ENCODE measurements at places on chromosomes 5 and 9. TPM values are rescaled to one million over a fixed set of nuclear protein-coding genes. Genes with fewer than 3 reads are reported as not detected.

GRCh38 chr5:174735498-174736330, 11.3 kb downstream of the MSX2 start:
- H3K4me1 ChIP-seq = peaks cover 2% of the 10 kb centered on the region
- H3K4me3 ChIP-seq = peak overlapping the region; percentile 84
- H3K36me3 ChIP-seq = no peaks in the 10 kb centered on the region

- H3K27me3 ChIP-seq = peaks cover 83% of the 10 kb centered on the region
- H3K36me3 ChIP-seq = 0 out of 3 replicates have a peak, but pooled peaks cover 2% of the 10 kb centered on the region
- peaks cover 2% of the 10 kb centered on the region for H3K4me1 ChIP-seq
- H3K4me3 ChIP-seq = peak overlapping the region; percentile 84
Measured at GRCh38 chr5:135488727-135489465, 36.7 kb upstream of the TIFAB start.

GRCh38 chr5:155189981-155190380, 176.4 kb downstream of the KIF4B start:
- no peaks in the 10 kb centered on the region for H3K36me3 ChIP-seq
- DNase-seq = no peak
- no peak overlapping the region for H3K4me3 ChIP-seq

GRCh38 chr5:81214848-81215247, 18.3 kb upstream of the CKMT2 start:
- no peak overlapping the region for H3K4me3 ChIP-seq
- H3K27ac ChIP-seq = no peak overlapping the region
- no peaks in the 10 kb centered on the region for H3K36me3 ChIP-seq
- H3K27me3 ChIP-seq = no peaks in the 10 kb centered on the region

- no peaks in the 10 kb centered on the region for H3K36me3 ChIP-seq
- no peak overlapping the region for H3K4me3 ChIP-seq
- H3K4me1 ChIP-seq = peaks cover 4% of the 10 kb centered on the region
- no peak for DNase-seq
Measured at GRCh38 chr5:136420168-136420898, 55.0 kb upstream of the TRPC7 start.

- no peak overlapping the region for H3K27ac ChIP-seq
- no peak overlapping the region for H3K4me3 ChIP-seq
- H3K36me3 ChIP-seq = no peaks in the 10 kb centered on the region
Measured at GRCh38 chr9:4756420-4756819, 15.4 kb upstream of the AK3 start.

DNA sequence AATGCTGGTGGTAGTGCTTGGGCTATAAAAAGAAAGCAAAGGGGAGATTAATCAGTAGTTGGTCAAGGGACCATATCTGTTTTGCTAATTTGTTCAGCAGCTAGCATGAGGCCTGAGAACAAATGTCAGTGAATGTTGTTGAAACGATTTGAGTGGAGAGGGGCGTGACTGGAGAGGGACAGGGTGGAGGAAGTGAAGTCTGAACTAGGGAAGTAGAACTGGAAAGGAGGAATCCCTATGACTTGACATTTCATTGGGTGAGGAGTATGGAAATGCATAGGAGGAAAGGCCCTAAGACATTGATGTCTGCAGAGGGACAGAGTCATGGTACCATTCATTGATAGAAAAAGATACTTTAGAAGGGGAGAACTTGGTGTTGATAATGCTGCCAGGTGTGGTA, 19.7 kb downstream of the TLE4 start:
- H3K27me3 ChIP-seq = no peaks in the 10 kb centered on the region
- no peak overlapping the region for H3K27ac ChIP-seq
- H3K4me1 ChIP-seq = no peaks in the 10 kb centered on the region
- H3K36me3 ChIP-seq = peaks cover 7% of the 10 kb centered on the region
- no peak overlapping the region for H3K4me3 ChIP-seq
- DNase-seq = no peak

GRCh38 chr5:145449794-145450193, 385.3 kb downstream of the PRELID2 start:
- no peaks in the 10 kb centered on the region for H3K4me1 ChIP-seq
- no peaks in the 10 kb centered on the region for H3K36me3 ChIP-seq
- H3K27ac ChIP-seq = no peak overlapping the region
- no peaks in the 10 kb centered on the region for H3K27me3 ChIP-seq
- no peak for DNase-seq

DNA sequence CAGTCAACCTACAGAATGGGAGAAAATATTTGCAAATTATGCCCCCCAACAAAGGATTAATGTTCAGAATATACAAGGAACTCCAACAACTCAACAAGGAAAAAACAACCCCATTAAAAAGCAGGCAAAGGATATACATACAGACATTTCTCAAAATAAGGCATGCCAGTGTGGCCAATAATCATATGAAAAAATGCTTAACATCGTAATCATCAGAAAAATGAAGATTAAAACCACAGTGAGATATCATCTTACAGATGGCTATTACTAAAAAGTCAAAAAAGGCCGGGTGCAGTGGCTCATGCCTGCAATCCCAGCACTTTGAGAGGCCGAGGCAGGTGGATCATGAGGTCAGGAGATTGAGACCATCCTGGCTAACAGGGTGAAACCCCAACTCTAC, 103.2 kb downstream of the KLHL3 start:
- DNase-seq = no peak
- no peak overlapping the region for H3K27ac ChIP-seq
- peaks cover 11% of the 10 kb centered on the region for H3K36me3 ChIP-seq
- H3K4me1 ChIP-seq = no peaks in the 10 kb centered on the region
- no peak overlapping the region for H3K4me3 ChIP-seq

GRCh38 chr9:132641216-132641615, 28.6 kb downstream of the DDX31 start:
- no peaks in the 10 kb centered on the region for H3K4me1 ChIP-seq
- no peak overlapping the region for H3K4me3 ChIP-seq
- no peak for DNase-seq
- no peak overlapping the region for H3K27ac ChIP-seq
- no peaks in the 10 kb centered on the region for H3K27me3 ChIP-seq

- peaks cover 15% of the 10 kb centered on the region for H3K4me1 ChIP-seq
- H3K27me3 ChIP-seq = no peaks in the 10 kb centered on the region
- H3K4me3 ChIP-seq = no peak overlapping the region
- no peak overlapping the region for H3K27ac ChIP-seq
- peaks cover 8% of the 10 kb centered on the region for H3K36me3 ChIP-seq
- no peak for DNase-seq
Measured at GRCh38 chr5:146560205-146560812, 44.3 kb upstream of the GPR151 start.

DNA sequence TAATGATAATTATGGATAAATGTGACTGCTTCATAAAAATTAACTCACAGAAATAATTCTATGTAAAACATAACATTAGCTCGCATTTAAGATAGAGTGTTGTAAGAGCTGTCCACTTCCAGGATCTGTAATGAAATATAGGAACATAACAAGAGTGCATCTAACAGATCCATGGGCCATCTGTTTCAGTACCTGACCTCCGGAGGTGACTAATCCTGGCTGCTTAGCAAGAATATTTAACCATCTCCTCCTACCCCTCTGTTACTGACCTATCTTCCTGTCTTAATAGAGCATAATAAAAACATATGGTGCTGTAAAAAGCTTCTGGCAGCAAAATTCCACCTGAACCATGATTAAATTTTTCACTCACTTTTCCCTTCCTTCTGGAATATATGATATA, 7.1 kb downstream of the PLCXD3 start:
- H3K4me3 ChIP-seq = no peak overlapping the region
- no peak overlapping the region for H3K27ac ChIP-seq
- no peaks in the 10 kb centered on the region for H3K27me3 ChIP-seq
- H3K36me3 ChIP-seq = no peaks in the 10 kb centered on the region
- no peaks in the 10 kb centered on the region for H3K4me1 ChIP-seq

GRCh38 chr5:123097871-123098735, 9.1 kb downstream of the PRDM6 start:
- no peak overlapping the region for H3K27ac ChIP-seq
- peak overlapping the region; percentile 78 for H3K4me3 ChIP-seq
- peaks cover 74% of the 10 kb centered on the region for H3K27me3 ChIP-seq
- no peaks in the 10 kb centered on the region for H3K36me3 ChIP-seq

DNA sequence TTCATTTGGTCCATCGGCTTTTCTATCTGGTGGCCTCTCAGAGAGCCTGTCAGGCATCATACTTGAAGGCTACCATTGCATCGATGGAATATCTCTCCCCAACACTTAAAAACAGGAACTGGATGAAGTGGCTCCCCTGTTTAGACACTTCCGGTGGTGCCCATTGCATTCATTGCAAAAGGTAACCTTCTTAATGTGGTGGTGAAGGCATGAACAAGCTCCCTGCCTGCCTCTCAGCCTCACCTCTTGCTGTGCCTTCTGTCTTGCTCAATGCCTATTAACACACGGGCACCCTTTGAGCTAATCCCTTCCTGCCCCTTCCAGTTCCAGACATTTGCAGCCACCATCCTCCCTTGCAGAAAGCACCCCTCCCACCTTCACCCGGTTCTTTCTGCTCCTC, 233.1 kb upstream of the MSX2 start:
- DNase-seq = no peak
- H3K4me3 ChIP-seq = no peak overlapping the region
- H3K27me3 ChIP-seq = no peaks in the 10 kb centered on the region
- no peak overlapping the region for H3K27ac ChIP-seq

DNA sequence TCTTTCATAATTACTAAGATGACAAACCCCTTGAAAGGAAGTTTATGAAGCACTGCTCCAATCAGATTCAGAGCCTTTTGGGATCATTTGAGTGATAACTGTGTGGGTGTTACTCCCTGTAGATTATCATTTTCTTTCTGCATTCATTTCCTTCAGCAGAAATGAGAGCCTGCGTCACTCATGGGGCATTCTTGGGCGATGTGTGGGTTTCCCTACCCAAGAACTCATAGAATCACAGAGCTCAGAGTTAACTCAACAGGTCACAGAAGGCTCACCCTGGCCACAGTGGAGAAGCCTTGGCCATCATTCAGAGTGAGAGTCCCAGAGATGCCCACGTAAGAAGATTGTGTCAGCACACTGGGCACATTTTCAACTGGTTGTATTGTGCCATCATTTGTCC, 401.9 kb downstream of the TLE4 start:
- H3K4me3 ChIP-seq = no peak overlapping the region
- H3K36me3 ChIP-seq = no peaks in the 10 kb centered on the region
- H3K4me1 ChIP-seq = peaks cover 4% of the 10 kb centered on the region
- no peaks in the 10 kb centered on the region for H3K27me3 ChIP-seq

- H3K4me3 ChIP-seq = no peak overlapping the region
- no peak overlapping the region for H3K27ac ChIP-seq
- H3K4me1 ChIP-seq = peaks cover 10% of the 10 kb centered on the region
- H3K27me3 ChIP-seq = no peaks in the 10 kb centered on the region
- no peak for DNase-seq
Measured at GRCh38 chr9:131672451-131672850, 67.4 kb downstream of the RAPGEF1 start.

GRCh38 chr5:123285122-123286023, 137.8 kb downstream of the CEP120 start:
- H3K27ac ChIP-seq = no peak overlapping the region
- no peaks in the 10 kb centered on the region for H3K36me3 ChIP-seq
- peak; percentile 35 for DNase-seq
- no peaks in the 10 kb centered on the region for H3K27me3 ChIP-seq

GRCh38 chr9:121340676-121341392, 29.2 kb downstream of the STOM start:
- H3K27ac ChIP-seq = no peak overlapping the region
- no peaks in the 10 kb centered on the region for H3K4me1 ChIP-seq
- H3K27me3 ChIP-seq = no peaks in the 10 kb centered on the region
- no peak for DNase-seq

DNA sequence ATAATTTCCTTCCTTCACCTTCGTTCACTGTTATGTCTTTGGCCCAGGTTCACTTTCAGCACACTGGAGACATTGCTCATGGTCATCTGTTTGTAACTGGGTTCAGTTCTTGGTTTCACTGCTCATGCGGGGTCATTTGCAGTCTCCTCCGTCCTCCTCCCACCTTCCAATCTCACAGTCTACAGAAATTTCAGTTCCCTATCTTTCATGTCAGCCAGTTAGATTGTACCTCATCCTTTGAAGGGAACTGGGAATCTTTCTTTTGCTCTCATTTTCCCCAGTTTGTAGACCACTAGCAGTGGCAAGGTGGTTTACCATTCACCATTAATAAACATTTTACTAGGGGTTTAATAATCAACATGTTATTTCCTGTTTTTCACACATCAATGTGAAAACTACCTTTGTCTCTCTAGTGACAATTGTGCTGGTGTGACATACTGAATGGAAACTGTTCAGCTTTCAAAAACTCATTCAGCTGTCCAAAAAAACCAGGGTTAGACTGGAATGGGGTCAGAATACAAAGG, 100.9 kb upstream of the IL6ST start:
- DNase-seq = no peak
- no peak overlapping the region for H3K4me3 ChIP-seq
- no peak overlapping the region for H3K27ac ChIP-seq
- H3K27me3 ChIP-seq = no peaks in the 10 kb centered on the region
- no peaks in the 10 kb centered on the region for H3K4me1 ChIP-seq

DNA sequence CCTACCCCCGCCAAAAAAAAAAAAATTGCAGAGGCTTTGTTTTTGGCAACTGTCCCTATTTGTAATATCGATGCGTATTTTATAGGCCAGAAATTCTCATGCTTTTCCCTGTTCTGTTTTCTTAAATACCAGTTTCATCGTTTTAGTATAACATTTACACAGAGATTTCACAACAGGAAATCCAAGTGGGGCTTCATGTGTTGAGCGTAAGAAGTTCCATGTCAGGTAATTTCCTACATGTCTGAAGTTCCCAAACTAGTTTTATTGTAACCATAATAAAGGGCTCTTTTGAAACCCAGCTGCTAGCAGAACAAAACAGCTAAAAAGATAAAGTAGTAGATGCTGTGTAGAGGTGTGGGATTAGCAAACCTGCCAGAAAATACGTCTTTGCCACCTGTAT, 4.2 kb downstream of the SMC5 start:
- DNase-seq = no peak
- no peaks in the 10 kb centered on the region for H3K4me1 ChIP-seq
- peaks cover 27% of the 10 kb centered on the region for H3K36me3 ChIP-seq
- no peak overlapping the region for H3K4me3 ChIP-seq

GRCh38 chr9:29214690-29215253, 1641.5 kb upstream of the C9orf72 start:
- peak; percentile 43 for DNase-seq
- H3K36me3 ChIP-seq = no peaks in the 10 kb centered on the region
- H3K4me3 ChIP-seq = peak overlapping the region; percentile 95
- H3K4me1 ChIP-seq = 0 out of 2 replicates have a peak, but pooled peaks cover 1% of the 10 kb centered on the region
- H3K27ac ChIP-seq = no peak overlapping the region
- H3K27me3 ChIP-seq = peaks cover 5% of the 10 kb centered on the region

- no peak overlapping the region for H3K27ac ChIP-seq
- DNase-seq = peak; percentile 10
- peaks cover 2% of the 10 kb centered on the region for H3K36me3 ChIP-seq
- no peaks in the 10 kb centered on the region for H3K4me1 ChIP-seq
Measured at GRCh38 chr9:114280636-114281472, 42.0 kb upstream of the ORM1 start.

- H3K4me1 ChIP-seq = no peaks in the 10 kb centered on the region
- H3K27ac ChIP-seq = no peak overlapping the region
- no peak for DNase-seq
- H3K4me3 ChIP-seq = no peak overlapping the region
- H3K36me3 ChIP-seq = peaks cover 17% of the 10 kb centered on the region
- no peaks in the 10 kb centered on the region for H3K27me3 ChIP-seq
Measured at GRCh38 chr5:96743065-96743768, 64.5 kb downstream of the ERAP1 start.

Gene TRPM6
- total RNA-seq = 0.86 TPM

Gene C5orf52
- total RNA-seq = not detected

Gene OR2S2
- not detected for total RNA-seq

Gene GPR151
- not detected for total RNA-seq

Gene SYK
- total RNA-seq = 7.9 TPM

Gene SLCO6A1
- total RNA-seq = 0.46 TPM

Gene CCL27
- total RNA-seq = 0.28 TPM

Gene CDK7
- 45.9 TPM for total RNA-seq

Gene NAIF1
- 6.3 TPM for total RNA-seq

Gene SEMA4D
- 47.2 TPM for total RNA-seq

Gene CRHBP
- not detected for total RNA-seq

Gene SRP19
- total RNA-seq = 82.5 TPM

Gene TMEFF1
- total RNA-seq = 64.7 TPM

Gene MOCS2
- 24.8 TPM for total RNA-seq

Gene TRIM7
- not detected for total RNA-seq

Data from H9 (cell line).